ENCODE measurements at places on chromosomes 5 and 9. TPM values are rescaled to one million over a fixed set of nuclear protein-coding genes. Genes with fewer than 3 reads are reported as not detected.

CDC20B gene
- 23.4 TPM for polyA plus RNA-seq

LHX3 gene
- polyA plus RNA-seq: not detected

- DNase-seq: no peak
Observed at GRCh38 chr9:84481636-84482218, 141.2 kb upstream of the SLC28A3 start.

- no peak for DNase-seq
Observed at GRCh38 chr5:67115246-67115645, 81.4 kb downstream of the CD180 start.

GRCh38 chr5:54361691-54362411 is 51.5 kb upstream of the ARL15 start:
- DNase-seq: peak; percentile 12

DNA sequence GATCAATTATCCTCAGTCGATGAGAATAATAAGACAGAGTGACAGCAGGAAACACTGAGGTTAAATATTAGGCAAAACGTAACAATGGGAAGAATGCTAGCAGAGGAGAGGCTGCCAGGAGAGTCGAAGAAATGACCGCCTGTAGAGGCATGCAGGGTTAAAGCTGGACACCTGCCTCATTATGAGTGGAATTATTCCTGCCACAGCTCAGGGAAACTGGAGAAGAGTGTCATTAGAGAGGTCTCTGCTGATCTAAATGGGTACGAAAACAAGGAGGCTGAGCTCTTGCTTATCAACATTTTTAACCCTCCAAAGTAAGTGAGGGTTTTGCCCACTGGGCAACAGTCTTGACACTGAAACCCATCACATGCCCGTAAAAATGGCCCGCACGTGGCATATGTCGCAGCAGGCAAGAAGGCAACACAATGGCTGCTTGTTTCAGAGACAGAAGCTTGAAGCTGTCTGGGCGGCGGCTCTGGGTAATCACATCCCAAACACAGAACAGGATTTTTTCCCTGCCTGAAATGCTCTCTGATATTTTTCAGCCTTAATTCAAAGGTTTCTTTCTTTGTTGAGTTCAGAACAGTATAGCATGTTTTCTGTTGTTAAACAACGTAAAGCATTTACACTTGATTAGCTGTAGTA is 118.7 kb downstream of the MED27 start:
- DNase-seq: no peak

All from right lung (tissue), 10 donors.